Stimulated activated CD4-positive, alpha-beta T cell treated with anti-CD3 and anti-CD28 coated beads, Interleukin-4, amount 100 ng/mL, for 24 hours (primary cell): ENCODE measurements at places on chromosomes 16 and 17.

- DNase-seq, result no peak
Observed at GRCh38 chr16:89371968-89372634, 118.3 kb downstream of the ANKRD11 start.

DNA sequence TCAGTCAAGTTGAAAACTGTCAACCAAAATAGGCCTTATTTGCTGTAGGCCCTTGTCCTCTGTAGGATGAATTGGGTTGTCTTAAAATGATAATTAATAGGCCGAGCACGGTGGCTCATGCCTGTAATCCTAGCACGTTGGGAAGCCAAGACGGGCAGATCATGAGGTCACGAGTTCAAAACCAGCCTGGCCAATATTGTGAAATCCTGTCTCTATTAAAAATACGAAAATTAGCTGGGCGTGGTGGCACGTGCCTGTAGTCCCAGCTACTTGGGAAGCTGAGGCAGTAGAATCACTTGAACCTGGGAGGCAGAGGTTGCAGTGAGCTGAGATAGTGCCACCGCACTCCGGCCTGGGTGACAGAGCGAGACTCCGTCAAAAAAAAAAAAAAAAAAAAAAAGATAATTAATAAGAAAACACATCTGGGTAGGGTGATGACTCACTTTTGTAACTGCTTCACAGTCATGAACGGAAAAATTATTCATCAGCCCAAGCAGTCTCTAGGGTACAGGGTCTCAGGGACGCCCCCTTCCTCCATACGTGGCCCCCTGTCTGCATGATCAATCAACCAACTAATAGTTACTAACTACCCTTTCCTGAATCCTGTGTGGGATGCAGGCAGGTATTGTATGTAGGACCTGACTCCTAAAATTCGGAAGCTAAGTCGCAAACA lies 137.0 kb upstream of the RCVRN start:
- DNase-seq, result no peak

- no peak for DNase-seq
Observed at GRCh38 chr17:61579961-61580360, 11.1 kb downstream of the NACA2 start.

DNA sequence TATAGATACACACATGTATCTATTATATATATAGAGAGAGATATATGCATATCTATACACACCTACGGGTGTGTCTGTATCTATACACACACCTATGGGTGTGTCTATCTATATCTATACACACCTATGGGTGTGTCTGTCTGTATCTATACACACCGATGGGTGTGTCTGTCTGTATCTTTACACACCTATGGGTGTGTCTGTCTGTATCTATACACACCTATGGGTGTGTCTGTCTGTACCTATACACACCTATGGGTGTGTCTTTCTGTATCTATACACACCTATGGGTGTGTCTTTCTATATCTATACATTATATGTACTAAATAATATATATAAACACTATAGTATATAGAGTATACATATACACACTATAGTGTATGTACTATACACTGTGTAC lies 738.5 kb downstream of the MAF start:
- DNase-seq, result no peak

DNA sequence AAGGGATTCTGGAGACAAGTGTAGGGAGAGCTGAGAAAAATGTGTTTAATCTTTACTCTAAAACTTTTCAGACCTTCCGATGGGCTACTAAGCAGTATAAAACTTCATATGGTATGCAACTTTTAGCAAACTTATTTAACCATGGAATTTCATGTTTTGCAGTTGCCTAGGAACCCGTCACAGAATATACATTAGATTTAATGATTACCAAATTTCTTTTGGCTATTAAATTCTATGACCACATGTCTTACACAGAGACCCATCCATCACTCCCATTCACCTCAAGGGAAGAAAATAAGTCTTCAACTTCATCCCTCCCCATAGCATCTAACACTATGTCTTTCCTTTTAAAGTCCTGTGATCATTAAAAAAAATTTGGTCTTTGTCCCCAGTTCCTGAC lies 54.9 kb downstream of the HS3ST3A1 start:
- DNase-seq, result no peak

- no peak for DNase-seq
Observed at GRCh38 chr17:40287159-40287493, 553 bp upstream of the CDC6 start.
